Ascending aorta (tissue), 2 donors: ENCODE measurements at places on chromosomes 4 and X. TPM values are rescaled to one million over a fixed set of nuclear protein-coding genes. Genes with fewer than 3 reads are reported as not detected.
A peak's percentile ranks its signal among the peaks of the same experiment; 100 is the strongest.

DNA sequence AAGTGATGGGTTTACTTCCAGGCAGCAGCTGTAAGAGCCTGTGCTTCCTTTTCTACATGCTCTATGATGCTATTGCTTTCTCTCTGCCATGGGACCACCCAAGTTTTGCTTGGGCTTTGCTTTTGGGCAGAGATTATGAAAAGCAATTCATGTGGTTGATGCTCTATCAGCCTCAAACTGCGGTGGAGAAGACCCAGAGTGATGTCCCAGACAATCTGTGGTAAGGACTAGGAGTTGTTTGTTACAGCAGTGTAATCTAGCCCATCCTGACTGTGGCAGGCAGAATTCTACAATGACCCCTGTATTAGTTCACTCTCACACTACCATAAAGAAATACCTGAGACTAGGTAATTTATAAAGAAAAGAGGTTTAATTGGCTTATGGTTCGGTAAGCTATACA is 9.2 kb upstream of the CYTL1 start:
- no peaks in the 10 kb centered on the region for H3K36me3 ChIP-seq
- H3K4me3 ChIP-seq = no peak overlapping the region
- no peak for DNase-seq
- H3K27ac ChIP-seq = no peak overlapping the region

GRCh38 chr4:14701896-14702295 is 300.4 kb upstream of the CPEB2 start:
- peak overlapping the region; percentile 43 for H3K27ac ChIP-seq
- no peaks in the 10 kb centered on the region for H3K36me3 ChIP-seq
- no peak overlapping the region for H3K4me3 ChIP-seq

GRCh38 chrX:110402091-110402849 is 43.6 kb downstream of the RTL9 start:
- H3K36me3 ChIP-seq = no peaks in the 10 kb centered on the region
- no peak overlapping the region for H3K4me3 ChIP-seq
- no peak for DNase-seq
- no peaks in the 10 kb centered on the region for H3K27me3 ChIP-seq
- H3K27ac ChIP-seq = no peak overlapping the region

Gene GPAT3
- 1.5 TPM for total RNA-seq

DNA sequence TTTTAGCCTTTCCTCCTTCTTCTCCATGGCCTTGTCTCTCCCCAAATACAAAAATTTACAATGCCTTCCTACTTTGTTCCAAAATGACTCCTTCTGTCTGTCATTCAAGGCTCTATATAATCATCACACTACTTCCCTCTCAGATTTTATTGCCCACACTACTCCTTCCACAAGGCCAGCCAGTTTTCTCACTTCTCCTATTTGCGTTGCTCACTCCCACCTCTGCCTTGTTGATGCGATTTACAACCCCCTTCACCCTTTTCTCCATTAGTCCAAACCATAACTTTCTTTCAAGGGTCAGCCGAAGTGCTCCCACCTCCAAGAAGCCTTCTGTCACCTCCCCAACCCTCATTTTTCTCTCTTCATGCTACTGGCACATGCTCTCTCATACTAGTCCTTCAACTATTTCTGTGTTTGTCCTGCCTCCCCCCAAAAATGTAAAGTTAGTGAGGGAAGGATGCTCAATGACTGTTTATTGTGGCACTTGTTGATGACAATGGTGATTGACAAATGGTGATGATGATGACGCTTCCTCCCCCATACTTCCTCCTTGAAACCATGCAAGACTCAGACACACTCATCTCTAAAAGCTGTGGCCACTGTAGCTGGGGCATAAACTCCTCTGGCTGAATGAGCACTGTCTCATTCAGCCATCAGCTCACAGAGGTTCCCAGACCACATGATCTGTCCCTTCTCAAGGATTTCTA is 2.7 kb upstream of the XKRX start:
- H3K36me3 ChIP-seq = no peaks in the 10 kb centered on the region
- H3K27ac ChIP-seq = no peak overlapping the region
- no peaks in the 10 kb centered on the region for H3K27me3 ChIP-seq
- H3K4me3 ChIP-seq = no peak overlapping the region
- no peak for DNase-seq
- no peaks in the 10 kb centered on the region for H3K4me1 ChIP-seq

Gene CLIC2
- 34.3 TPM for total RNA-seq

- no peak overlapping the region for H3K27ac ChIP-seq
These were observed 919.1 kb downstream of the ADGRL3 start for GRCh38 chr4:62119195-62119594.
